ENCODE measurements at places on chromosomes 12 and 14.

DNA sequence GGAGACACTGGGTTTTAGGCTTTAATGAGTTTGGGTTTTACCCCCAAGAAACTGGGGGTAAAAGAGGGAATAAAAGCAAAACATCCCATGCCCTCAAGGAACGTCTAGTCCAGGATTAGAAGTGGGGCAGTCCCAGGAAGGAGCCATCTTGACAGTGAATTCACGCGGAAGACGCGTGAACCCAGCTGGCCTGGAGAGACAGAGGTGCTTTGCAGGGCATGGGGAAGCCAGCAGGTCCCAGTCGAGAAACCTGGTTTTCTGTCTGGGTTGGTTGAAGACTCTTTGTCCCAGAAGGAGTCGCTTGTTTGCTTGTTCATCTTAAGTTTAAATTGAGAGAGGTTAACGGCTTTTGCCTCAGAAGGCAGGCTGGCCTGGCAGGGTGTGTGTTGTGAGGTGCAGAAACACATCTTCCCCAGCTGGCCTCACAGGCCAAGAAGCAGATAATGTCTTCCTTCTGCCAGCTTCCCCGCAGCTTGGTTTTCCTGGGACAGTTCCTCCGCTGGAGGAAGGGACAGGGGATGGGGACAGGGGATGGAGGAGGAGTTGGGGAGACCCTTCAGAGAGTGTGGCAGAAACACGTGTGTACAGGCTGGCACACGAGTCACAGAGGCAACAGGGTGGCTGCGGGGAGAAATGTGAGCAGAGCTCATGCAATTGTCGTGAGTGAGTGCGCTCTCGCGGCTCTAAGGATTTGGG, 18.5 kb upstream of the CD9 start:
- DNase-seq: no peak

DNA sequence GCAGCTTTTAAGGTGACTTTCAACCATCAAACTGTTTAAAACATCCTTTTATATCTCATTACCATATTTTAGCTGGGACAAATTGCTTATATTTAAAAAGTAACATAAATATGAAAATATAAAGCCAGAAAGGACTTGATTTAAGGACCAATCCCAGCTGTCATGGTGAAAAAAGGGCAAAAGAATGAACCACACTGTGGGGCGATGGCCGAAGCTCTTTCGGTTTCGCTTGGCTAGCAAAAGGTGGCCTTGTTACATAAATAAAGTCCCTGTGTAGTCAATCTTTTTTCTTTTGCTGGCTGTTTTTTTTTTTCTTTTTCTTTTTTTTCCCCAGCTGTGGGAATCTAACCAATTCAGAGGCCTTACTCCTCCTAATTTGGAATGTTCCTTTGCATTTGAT, 50.9 kb downstream of the FBXO33 start:
- DNase-seq: no peak

GRCh38 chr12:8970432-8970831, 18.9 kb upstream of the KLRG1 start:
- no peak for DNase-seq

DNA sequence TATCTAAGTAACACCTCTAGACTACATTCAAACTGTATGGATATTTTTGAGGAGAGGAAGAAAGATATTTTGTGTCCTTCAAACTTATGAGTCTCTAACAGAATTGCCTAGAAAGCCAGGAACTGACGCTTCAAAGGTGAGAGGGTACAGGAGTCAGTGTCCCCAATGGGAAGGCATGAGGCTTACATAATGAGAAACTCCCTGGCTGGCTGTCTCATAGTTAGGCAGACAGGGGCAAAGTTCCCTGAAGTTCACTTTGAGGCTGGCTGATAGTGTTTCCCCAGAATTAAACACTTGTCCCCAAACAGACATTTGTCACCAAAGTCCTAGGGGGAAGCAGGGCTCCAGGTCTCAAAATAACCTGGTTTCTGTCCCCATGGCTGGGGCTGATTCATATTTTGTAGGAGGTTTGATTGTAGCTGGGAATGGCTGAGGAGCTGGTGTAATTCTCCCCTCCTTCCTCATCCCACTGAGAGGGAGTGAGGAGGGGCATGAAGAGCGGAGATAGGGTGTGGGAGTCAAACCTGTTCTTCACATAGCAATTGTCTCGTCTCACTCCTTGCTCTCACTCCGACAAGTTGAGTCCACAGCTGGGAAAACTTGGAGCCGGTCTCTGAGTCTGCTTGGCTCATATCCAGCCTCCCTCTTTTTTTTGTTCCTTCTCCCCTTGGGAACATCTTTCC, 56.4 kb upstream of the CISTR start:
- DNase-seq: no peak

- DNase-seq: no peak
Measured at GRCh38 chr14:101359221-101360053, 201.9 kb upstream of the DIO3 start.

- no peak for DNase-seq
Measured at GRCh38 chr14:21656980-21657379, 3.3 kb downstream of the OR4E2 start.

DNA sequence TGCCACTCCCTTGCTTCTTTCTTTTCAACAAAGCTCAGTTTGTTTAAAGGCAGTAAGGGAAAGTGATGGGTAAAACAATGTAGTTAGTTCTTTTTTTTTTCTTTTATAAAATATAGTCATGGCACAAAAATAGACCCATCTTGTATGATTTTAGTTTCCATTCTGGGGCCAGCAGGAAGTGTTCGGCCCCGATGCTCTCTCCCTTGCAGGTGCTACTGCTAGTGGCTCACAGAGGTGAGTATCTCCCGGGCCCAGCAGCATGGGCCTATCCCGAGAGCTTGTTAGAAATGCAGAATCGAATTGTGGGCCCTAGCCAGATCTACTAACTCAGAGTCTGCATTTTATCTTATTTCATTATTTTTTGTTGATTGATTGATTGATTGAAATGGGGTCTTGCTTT, 78.7 kb downstream of the SYNE3 start:
- no peak for DNase-seq

DNA sequence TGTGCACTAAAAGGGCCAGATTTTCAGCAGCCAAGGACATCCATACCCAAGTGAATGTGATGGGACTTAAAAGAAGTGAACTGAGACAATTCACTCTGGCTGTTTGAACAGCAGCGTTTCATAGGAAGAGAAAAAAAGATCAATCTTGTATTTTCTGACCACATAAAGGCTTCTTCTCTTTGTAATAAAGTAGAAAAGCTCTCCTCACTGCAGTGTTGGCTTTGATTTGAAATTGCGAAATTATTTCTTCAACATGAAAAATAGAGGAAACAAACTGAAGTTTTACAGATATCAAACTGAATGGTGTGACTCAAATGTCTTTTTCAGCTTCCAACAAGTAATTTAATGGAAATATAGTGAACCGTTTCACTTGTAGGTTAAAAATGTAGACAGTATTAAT, 11.3 kb upstream of the KCNMB4 start:
- DNase-seq: no peak

DNA sequence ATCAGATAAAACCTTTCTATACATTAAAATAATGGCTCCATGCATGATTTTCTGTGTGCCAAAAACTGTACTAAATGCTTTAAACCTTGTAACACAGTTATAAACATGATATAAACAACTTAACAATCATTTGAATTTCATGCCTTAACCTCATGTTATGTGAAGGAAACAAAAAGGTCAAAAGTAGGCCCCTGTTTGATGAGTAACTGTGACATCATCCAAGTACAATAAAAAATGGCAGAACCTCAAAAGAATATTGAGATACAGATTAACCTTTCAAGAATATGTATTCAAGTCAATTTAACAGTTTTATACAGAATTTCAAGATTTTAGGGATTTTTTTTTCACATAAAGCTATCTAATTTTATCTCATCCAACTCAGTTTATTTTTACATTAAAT, 310.7 kb upstream of the DCN start:
- DNase-seq: no peak

DNA sequence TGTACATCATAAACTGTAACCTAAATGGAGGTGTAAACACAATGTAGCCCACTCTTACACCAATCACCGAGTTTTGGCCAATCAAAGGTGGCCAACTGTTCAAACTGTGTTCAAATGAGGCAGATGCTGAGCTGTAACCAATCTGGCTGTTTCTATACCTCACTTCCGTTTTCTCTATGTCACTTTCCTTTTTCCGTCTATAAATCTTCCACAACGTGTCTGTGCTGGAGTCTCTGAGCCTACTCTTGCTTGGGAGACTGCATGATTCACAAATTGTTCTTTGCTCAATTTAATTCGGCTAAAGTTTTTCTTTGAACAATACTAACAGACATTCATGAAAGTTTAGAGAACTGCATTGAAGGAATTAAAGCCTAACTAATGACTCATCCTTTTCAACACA, 547.1 kb upstream of the USP15 start:
- DNase-seq: no peak

DNA sequence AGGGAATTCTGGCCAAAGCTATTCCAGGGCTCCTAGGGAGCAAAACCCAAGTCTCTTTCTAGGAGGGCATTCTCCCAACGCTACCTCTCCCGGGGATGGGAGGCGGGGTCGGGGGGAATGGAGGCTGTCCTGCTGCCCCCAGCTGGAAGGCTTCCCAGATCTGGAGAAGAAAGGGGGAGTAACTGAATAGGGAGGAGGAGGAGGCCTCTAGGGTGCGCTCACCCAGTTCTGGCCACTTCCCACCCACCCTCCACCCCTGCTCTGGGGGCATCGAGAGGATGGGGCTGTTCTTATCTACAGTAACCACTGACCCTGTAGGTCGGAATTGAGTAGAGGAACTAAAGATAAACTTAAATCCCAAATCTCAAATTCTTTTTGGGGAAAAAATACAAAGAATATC, 579 bp upstream of the RNASE1 start:
- no peak for DNase-seq

Measured in stimulated activated naive CD8-positive, alpha-beta T cell treated with anti-CD3 and anti-CD28 coated beads, Interleukin-15, Interleukin-2, amounts not matched to agents 100 U/mL and 50 U/mL, for 24 hours (primary cell).